ENCODE measurements at places on chromosomes 16 and 17.

- DNase-seq, result no peak
Observed at GRCh38 chr17:47744168-47745036, 11.4 kb downstream of the TBX21 start.

GRCh38 chr16:77374384-77374783 is 60.5 kb downstream of the ADAMTS18 start:
- peak; percentile 15 for DNase-seq

DNA sequence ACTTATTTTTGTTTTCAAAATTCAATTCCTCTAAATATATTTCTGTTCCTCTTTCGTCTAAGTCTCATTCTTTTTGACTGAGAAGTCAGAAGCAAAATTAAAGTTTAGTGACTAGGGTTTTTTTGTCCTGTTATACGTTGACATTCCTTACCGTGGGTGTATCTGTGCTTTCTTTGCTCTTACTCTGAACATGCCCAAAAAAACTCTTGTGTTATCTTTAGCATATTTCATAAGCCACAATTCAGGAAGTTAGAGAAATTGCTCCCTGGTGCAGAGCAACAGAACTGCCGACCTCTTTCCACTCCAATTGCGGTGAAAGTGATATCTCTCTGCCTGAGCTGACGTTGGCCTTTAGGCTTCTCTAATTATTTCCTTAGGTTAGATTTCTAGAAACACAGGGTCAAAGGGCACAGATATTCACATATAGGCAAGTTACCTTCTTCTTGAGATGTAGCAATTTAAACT is 65.7 kb downstream of the CENPV start:
- no peak for DNase-seq

DNA sequence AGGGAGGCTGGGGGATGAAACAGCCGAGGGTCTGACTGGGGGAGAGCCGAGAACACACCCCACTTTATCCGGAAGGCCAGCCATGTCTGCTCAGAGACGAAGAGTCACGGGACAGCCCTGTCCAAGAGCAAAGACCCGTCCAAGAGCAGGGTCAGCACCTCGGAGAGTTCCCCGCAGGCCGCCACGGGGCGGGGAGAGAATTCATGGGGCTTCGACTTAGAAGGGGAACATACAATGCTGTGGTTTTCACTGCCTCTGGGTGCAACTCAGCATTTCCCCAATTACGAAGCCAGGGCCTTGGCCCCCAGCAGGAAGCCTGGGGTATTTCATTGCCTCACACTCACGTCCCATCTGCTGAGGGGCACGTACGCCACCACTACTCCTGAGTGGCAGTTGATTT is 59.3 kb downstream of the JPH3 start:
- DNase-seq, result peak; percentile 47

GRCh38 chr16:75326333-75326732 is 74.9 kb upstream of the BCAR1 start:
- no peak for DNase-seq

- peak; percentile 26 for DNase-seq
Observed at GRCh38 chr16:82004601-82005000, 6.7 kb downstream of the SDR42E1 start.

- DNase-seq, result no peak
Observed at GRCh38 chr17:57694051-57694450, 51.0 kb downstream of the CCDC182 start.

DNA sequence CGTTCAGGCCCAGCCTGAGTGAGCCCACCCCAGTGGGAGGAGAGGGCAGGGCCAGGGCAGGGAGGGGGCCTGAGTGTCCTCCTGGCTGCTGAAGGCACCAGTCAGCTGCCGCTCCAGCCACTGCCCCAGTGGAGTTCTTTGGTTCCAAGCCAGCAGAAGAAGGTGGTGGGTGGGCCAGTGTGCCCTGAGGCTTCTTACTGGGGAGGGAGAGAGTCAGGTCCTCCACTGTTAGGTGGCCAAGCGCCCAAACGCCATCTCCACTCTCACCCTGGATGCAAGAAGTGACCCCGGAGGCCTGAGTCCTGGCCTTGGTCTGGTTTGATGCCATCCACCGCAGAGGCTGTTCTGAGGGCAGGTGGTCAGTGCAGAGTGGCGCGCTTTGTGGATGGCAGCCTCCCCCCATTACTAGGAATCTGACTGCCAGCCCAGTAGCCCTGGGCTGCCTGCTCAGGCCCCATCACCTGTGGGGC is 2.2 kb downstream of the RNF213 start:
- no peak for DNase-seq

GRCh38 chr16:10525214-10525825 is 55.1 kb downstream of the EMP2 start:
- DNase-seq, result no peak

GRCh38 chr17:80260069-80260535 is 550 bp upstream of the RNF213 start:
- DNase-seq, result peak; percentile 86

GRCh38 chr16:14186795-14187221 is 115.7 kb downstream of the MRTFB start:
- DNase-seq, result peak; percentile 57

DNA sequence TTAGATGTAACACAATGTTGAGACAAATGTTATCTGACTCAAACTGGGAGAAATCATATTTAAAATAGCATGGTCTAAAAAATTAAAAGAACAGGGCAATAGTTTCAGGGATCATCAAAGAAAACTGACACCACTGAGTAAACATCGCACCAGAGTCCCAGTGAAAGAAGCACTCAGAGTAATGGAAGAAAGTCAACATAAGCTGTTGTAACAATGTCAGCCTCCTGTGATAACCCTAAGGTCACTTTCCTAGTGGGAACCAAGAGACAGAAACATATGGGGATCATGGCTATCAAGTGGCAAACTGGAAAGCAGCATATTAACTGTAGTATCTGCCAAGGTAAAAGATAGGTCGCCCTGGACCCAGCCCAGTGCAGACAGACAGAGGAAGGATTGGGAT is 160.8 kb downstream of the CA10 start:
- DNase-seq, result no peak

DNA sequence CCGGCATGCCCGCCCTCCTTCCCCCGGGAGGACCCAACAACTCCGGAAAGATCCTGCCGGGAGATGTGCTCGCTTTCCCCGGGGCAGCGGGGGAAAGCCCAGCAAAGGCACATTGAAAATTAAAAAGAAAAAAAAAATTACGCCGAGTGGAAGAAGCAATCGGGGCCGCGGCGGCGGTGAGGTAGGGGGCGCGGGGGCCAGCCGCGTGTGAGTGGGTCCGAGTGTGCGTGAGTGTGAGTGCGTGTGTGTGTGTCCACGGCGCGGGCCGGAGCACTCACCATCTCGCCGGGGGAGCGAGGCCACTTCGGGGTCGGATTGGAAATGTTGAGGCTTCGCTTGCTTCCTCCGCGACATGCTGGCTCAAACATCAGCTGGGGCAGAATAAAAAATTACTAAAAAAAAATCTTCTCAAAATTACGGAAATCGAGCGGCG is at the start of gene SALL1:
Gene SALL1 (minus strand): TSS at position 383 of the 433 bp plus-strand sequence. CDS start 29 bp downstream, at position 354.
- DNase-seq, result peak; percentile 78

DNA sequence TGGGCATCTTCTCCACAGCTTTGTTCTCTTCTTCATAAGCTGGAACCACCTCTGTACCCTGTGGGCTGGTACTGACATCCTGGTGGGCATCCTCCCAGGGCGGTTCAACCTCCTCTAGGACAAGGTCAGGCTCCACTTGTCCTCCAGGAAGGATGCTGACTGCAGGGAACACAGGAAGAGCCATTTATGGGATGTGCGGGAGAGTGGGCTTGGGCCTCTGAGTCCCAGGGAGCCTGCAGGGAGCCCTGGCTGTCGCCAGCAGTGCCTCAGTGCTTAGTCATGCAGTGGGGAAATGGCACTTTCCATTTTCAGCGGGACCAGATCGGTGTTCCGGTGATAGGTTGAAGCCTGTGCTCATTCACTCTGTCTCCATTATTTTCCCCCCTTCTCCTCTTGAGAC is 20.5 kb downstream of the CNGB1 start:
- no peak for DNase-seq

DNA sequence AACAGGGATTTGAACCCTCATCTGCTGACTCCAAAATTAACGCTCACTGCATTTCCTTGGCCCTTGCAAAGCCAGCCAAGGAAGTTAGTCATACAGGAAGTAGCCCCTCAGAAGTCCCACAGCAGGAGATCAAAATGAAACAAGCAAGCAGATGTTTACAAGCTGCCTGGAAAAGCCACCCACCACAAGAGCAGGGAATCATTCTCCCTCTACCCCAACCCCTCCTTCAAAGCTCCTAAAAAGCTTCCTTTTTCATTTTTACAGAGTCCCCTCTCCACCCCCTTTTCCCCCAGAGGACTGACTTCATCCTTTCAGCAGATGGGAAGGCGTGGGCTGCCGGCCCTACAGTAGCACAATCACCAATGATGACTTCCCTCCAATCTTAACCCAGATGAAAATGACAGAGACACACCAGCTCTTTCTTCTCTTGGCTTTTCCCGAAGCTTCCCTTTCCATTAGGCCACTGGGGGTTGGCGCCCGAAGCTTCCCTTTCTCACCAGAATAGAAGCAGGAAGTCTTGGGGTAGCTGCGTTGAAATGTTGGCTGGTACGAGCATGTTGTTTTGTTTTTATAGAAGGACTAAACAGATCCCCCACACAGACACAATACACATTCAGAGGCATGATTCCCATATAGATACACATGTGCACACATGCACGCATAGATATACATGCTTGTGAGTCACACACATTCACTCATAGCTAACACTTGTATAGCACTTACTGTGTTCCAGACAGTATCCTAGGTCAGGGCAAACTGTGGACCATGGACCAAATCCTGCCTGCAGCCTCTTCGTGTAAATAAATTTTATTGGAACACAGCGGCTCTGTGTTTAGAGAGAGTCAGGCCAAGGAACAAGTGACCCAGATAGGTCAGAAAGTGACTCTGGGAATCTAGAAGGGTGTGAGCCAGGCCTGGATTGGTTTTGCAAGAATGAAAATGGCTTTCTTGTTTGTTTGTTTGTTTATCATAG is 17.4 kb downstream of the ITPRIPL2 start:
- DNase-seq, result peak; percentile 39

DNA sequence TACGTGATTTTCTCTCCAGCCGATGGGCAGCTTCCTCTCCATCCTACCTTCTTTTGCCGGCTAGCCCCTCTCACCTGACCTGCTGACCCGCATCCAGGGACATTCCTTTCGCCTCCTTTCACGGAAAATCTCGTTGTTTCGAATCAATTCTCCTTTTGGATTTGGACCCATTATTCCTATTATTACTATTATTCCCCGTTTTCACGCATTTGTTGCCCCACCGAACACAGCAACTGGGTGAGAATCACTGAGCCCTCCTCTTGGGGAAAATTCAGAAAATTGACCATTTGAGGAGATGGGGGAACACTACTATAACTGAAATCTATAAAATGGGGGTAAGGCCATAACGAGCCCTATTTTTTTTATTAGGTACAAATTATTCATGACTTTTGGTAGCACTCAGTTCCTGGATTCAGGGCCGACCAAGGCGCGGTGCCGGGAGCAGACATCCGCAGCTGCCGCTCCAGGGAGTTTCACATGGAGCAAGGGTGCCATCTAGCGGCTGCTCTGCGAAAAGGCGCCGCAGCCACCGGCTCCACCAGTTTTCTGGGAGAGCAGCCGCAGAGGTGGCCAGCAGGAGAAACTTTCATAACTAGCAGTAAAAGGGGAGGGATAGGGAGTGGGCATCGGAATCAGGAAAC is 3.3 kb upstream of the HOXB8 start:
- DNase-seq, result peak; percentile 90

All from right kidney (tissue), 9 donors.